ENCODE measurements at places on chromosomes 4 and X.

DNA sequence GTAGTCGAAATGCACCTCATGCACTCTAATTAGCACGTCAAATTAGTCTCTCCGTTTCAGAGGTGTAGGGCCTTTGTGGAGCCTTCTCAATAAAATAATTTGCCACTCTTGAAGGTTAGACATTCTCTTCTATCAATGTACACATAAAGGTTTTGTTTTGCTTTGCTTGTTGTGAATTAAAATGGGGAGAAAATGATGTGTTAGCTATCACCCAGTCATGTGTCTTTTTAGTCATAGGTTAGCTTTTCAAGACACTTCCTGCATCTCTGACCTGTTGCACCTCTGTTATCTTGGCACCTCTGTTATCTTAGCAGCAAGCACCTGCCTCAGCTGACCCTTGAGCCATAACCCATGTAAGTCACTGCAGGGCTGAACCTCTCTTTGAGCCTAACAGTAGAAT is 936 bp downstream of the TMEM144 start:
- DNase-seq: no peak

DNA sequence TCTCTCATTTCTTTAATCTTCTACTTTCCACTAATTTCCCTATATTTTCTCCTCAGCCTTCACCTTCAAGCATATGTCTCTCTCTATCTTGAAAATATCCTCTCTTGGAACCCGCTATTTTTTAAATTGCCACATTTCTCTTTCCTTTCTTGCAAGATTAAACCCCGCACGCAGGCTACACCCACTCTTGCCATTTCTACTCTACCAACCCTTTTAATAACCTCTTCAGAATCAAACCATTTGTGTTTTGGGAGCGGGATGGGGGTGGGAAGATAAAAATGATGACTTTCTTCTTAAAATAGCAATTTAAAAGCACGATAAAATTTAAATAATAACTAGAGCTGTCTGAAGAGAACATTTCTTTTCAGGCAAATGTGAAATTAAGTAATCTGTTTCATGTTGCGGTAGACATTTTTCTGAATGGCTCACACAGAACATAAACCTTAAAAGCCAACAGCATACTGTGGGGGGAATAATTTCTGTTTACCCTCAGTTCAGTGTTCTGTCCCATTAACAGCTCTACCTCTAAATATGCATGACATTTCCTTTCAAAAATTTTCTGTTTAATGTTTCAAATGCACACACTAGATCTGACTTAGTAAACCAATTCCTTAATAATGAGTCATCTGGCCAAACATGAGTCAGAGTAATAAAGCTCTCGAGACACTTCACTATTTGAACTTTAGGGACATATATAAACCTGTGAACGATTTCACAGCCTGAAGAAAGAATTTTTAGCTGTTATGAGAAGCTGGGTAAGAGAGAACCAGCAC is 20.5 kb downstream of the ARSJ start:
- no peak for DNase-seq

GRCh38 chr4:47038263-47038662 is 6.9 kb downstream of the GABRB1 start:
- DNase-seq: no peak

DNA sequence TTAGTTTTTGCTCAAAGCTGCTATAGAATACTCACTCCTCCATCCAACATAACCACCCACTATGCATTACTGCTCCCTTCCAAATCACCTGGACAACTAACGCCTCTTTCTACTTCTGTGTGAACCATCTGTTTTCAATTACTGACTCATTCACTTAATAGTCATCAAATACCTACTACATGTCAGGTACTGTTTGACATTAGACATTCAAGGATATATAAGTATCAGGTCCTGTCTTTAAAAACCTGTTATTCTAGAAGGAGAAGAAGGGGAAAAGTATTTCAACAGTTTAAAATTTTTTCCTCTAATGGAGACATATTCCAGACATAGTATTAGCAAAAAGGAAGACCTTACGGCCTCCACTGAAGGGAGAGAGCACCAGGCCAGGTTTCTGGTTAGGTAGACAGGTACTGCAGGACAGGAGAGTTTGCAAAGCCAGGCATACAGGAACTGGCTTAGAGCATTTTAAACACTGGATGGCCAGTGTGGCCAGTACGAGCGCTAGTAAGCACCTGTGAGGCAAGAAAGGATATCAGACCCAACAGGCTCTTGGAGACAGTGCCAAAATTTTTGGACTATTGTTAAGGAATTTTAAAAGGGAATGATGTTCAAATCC is 39.0 kb downstream of the SH3RF1 start:
- no peak for DNase-seq

GRCh38 chr4:153467897-153468262 is 1.7 kb downstream of the TMEM131L start:
- peak; percentile 55 for DNase-seq

- no peak for DNase-seq
Observed at GRCh38 chr4:38489011-38489861, 174.8 kb upstream of the KLF3 start.

DNA sequence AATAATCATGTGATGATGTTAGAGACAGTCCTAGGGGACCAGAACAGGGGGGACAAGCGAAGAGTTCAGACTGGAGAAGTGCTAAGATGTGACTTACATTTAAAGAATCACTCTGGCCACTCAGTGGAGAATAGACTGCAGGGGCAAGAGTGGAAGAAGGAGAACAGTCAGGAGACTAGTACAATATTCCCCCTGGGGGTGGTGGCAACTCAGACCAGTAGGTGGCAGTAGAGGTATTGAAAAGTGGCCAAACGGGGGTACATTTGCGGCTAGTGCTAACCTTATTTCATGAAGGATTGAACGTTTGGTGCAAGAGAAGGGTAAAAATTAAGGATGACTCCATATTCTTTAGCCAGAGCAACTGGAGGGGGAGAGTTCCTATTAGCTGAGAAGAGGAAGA is 2.7 kb upstream of the BMX start:
- peak; percentile 60 for DNase-seq

GRCh38 chr4:4914059-4914820 is 54.8 kb downstream of the MSX1 start:
- DNase-seq: no peak

DNA sequence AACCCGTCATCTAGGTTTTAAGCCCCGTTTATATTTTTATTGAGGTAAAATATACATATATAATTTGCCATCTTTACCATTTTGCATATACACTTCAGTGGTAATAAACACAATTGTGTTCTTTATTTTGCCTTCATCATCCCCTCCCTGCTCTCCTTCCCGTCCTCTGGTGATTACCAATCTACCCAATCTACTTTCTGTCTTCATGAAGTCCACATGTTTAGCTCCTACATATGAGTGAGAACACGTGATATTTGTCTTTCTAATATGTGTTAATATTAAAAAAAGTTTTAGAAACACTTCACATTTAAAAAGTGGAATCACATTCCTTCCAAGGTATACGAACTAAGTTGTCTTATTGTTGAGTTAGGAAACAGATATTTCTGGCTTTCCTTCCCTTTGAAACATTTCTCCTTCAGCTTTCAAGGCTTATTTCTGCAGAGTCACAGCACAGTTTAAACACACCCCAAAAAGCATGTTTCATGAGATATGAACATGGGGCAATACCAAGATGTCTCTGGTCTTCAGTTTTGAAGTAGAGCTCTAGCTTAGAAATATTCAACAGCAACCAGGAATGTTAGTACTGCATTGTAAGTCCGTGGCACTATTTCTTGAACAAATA is 35.9 kb downstream of the GYPA start:
- DNase-seq: no peak

- no peak for DNase-seq
Observed at GRCh38 chr4:158001756-158002155, 171.1 kb downstream of the GASK1B start.

DNA sequence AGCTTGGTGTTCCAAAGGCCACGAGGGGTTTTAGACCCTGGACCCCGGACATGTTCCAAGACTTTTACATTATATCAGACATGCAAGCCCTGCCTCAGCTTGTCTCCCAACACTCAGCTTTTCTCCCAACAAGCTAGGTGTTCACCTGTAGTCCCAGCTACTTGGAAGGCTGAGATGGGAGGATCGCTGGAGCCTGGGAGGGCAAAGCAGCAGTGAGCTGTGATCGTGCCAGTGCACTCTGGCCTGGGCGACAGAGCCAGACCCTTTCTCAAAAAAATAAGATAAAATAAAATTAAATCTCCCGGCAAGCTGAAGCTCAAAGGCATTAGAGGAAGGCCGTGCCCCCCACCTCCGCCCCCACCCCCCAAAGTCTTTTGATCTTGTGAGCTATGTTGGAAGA is 13.7 kb downstream of the CTAG1A start:
- no peak for DNase-seq

- DNase-seq: no peak
Observed at GRCh38 chr4:65623506-65623905, 46.8 kb downstream of the EPHA5 start.

DNA sequence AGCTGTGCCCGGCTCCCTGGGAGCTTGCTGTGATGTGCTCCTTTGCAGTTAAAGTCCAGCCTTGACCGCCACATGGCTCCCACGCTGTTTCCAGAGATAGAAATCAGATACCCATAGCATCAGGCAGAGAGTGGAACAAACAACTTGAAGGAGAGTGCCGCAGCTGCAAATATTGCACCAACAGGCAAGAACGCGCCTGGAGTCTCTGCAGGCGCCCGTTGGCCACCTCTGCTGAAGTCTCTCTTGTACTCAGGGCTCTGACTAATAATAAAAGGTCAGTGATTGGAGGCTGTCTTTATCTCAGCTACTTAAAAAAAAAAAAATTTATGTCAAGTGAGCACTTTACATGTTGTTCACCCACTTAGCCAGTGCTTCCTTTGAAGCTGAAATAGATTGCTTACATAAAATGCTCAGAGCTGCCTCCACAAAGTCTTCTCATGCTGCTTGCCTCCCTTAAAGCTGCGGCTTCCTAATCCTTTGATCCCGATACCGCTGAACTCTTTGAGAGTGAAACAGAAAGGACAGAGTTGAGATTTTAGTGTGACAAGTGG is 30.9 kb upstream of the TENM3 start:
- no peak for DNase-seq

GRCh38 chr4:135201081-135201480 is 999.5 kb upstream of the PABPC4L start:
- DNase-seq: no peak

DNA sequence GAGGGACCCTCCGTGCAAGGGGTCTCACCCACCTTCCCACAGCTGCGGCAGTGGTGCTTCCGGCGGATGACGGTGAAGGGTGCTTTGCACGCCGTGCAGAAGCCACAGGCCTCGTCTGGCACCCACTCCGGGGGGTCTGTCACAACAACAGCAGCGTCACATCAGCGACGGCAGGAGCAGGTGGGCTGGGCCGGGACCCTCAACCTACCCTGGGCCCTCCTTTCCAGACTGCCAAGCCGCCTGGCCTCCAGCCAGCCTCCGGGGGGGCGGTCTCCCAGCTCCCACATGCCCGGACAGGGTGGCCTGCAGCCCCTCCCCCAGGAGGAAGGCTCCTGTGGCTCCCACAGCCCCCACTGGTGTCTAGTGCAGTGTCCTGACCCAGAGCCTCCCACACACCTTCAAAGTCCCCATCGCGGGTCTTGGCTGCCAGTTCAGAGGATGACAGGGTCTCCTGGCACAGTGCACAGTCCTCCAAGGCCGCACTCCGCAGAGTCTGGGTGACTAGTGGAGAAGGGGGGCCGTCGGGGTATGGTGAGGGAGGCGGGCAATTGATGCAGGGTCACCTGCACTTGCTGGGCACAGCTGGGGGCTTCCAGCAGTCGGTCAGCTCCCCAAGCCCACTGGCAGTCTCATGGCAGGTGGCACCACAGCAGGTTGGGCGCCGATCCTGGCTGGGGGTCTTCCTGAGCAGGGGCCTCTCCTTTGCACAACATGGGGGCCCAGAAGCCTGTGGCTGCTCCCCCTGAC is 9.5 kb upstream of the MXD4 start:
- no peak for DNase-seq

Data from suppressor macrophage (primary cell).